Mesenteric fat pad (tissue), 1 donor: ENCODE measurements at places on chromosomes 3 and 15.

DNA sequence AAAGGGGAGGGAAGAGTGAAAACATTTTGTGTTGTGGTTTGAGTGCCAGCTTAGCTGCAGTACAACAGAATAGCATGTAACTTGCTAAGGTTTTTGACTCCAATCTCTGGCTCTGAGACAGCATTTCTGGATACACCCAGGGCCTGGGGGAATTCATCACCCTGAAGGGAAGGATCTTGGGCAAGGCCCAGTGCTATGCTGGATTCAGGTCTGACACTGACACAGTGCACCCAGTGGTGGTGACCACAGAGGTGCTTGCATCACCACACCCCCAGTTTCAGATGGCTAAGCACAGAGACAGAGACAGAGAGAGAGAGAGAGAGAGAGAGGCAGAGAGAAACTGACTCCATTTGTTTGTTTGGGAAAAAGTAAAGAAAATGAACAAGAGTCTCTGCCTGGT is 74.1 kb upstream of the KBTBD8 start:
- no peak for DNase-seq

DNA sequence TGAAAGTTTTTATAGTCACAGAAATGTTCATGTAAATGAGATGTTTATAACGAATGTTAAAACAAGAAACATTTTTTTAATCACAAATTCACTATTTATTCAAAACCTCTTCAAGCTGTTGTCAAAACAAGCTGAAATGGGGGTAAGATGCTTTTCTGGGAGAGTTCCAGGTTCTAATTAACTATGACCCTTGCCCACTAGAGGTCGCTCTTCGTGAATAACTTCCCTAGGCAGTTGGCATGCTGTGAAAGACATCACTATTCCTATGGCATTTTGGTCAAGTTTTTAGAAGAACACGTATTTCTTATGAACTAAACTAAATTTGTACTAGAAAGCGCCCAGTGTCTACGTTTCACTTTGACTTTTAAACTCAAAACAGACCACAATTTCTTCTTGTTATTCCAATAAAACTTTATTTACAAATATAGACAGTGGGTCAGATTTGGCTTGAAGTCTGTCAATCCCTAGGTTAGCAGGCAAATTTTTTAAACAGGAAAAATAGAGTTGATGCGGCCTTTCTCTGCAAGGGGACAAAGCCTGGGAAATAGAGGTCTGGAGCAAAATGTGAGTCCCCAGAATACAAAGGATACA is 62.8 kb upstream of the CMTM8 start:
- no peak for DNase-seq

GRCh38 chr15:55327387-55327786 is 8.4 kb downstream of the PIGB start:
- no peak for DNase-seq

- no peak for DNase-seq
Observed at GRCh38 chr3:173624086-173624485, 226.5 kb downstream of the NLGN1 start.

DNA sequence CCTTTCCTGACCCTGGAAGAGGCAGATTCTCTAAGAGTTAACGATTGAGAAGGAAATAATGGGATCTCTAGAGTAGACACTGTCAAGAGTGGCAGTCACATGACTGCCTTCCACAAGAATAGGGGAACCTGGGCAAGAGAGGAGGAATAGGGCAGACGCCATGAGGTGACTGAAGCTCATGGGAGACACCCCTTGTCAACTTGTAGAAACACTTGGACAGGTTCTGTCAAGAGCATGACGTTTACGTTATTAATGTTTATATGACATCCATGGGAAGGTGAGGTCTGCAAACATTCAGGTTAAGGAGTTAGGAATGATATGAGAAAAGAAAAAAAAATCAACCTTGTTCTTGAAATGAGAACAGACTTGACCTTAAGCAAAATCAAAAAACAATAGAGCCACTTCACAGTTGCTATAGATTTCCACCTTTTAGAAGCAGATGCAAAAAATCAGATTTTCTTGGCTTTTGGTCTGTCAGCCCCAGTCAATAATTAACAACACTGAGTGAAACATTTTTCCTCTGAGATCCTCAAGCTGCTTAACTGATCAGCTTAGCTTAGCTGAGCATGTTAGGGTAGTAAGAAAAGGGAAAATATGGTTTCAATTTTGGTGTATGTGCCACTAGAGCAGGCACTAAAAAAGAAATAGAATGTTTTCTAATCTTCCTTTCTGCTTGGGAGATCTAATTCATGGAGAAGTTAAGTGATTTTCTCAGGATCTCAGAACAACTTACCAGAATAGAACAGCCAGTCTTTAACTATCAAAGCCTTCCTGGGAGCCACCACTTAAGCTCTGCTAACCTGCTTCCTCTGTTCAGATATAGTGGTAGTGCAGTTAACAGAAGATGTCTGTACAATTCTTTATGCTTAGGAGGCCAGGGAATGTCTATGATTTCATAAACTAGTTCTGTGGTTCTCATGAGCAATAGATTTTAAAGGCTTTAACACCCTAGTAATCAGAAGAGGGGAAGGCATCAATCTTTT is 116.9 kb downstream of the B3GALNT1 start:
- no peak for DNase-seq
